ENCODE measurements at places on chromosomes 2 and 18. TPM values are rescaled to one million over a fixed set of nuclear protein-coding genes. Genes with fewer than 3 reads are reported as not detected.

DNA sequence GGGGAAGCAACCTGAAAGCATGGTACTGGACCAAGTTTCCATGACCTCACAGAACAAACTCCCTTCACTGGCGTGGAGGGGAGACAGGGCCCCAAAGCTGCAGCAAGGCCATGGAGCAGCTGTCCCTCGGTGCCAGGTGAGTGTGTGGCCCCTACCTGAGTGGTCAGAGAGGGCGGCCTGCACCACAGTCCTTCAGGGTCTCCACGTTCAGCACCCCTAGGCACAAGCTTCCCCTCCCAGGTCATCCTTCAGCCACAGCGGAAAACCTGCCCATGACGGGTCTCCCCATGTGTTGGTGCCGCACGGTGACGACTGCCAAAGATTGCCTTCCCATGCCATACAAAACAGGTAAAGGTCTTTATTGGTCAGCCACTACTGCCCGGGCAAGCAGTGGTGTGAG lies 201.6 kb downstream of the MGAT5 start:
- DNase-seq: no peak

DNA sequence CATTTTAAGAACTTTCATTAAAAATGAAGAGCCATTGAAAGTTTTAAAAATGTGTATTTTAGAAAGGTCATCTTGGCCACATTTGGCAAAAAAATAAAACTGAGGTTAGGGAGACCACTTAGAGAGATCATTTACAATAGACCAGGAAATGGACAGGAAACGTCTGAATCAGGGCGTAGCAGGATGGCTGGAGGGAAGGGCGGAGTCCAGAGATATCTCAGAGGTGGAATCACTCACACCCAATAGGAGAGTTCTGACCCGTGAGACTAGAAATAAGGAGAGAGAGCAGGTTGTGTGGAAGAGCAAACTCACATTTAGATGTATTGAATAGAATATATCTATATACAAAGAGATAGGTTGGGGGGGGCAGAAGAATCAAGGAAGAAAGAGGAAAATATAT lies 373.4 kb downstream of the METTL4 start:
- DNase-seq: no peak

DNA sequence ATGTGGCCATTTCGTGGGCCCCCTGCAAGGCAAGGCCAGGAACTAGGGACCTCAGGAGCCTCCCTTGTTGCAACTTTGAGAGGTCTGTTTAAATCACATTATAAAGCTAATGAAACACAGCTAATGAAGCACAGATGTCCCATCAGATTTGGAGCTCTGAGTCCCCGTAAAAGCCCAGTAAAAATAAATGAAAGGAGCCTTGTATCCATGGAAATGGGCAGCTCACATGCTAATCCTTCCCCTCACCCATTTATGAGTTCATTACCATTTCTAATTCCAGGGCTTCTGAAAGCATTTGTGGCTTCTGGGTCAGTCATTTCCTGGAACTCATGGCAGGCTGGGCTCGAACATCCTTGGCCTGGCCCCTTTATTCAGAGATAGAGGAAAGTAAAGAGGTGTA lies 274.8 kb downstream of the SS18 start:
- no peak for DNase-seq

DNA sequence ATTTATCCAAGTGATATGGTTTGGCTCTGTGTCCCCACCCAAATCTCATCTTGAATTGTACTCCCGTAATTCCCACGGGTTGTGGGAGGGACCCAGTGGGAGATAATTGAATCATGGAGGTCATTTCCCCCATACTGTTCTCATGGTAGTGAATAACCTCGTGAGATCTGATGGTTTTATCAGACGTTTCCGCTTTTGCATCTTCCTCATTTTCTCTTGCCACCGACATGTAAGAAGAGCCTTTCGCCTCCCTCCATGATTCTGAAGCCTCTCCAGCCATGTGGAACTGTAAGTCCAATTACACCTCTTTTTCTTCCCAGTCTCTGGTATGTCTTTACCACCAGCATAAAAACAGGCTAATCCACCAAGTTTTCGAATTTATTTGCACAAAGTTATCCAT lies 20.3 kb upstream of the CHST10 start:
- DNase-seq: no peak

- no peak for DNase-seq
These were observed 82.0 kb upstream of the RANBP2 start for GRCh38 chr2:108637304-108637669.

GRCh38 chr2:9284521-9285297 lies 78.1 kb downstream of the ASAP2 start:
- no peak for DNase-seq

DNA sequence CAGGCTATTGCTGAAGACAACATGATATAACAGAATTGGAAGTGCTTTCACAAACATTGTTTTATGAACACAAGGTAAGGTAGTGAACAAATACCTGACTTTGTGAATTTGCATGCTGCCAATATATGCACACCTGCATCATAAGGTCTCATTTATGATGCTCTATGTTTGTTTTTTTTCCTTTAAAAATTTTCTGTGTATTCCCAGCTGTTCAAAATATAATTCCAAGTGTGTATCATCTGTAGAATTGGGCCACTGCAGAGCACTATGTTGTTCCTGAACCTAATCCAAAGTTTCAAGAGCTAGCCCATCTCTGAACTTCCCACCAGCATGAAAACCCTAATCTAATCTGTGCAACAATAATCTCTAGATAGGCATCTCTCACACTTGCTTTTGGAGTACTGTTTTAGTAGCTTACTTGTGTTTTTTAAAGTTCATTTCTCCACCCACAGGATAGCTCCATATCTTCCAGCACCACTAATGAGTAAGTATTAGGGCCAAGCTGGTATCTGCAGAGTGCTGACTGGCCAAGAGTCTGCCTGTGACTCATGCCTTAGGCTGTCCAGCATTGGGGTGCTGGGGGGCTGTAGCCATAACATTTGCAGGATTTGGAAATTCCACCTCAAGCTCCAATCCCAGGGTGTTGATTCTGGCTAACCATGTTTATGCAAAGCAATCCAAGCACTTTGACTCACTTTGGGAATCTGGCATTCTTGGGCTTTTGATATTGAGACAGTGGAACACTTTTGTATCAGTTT lies 208.2 kb upstream of the REV1 start:
- DNase-seq: no peak

Gene TMEM247
- total RNA-seq: not detected

Gene SERPINB5
- 3.5 TPM for total RNA-seq

Measured in left colon (tissue), 2 donors.